ENCODE measurements at places on chromosomes 2 and 18.

DNA sequence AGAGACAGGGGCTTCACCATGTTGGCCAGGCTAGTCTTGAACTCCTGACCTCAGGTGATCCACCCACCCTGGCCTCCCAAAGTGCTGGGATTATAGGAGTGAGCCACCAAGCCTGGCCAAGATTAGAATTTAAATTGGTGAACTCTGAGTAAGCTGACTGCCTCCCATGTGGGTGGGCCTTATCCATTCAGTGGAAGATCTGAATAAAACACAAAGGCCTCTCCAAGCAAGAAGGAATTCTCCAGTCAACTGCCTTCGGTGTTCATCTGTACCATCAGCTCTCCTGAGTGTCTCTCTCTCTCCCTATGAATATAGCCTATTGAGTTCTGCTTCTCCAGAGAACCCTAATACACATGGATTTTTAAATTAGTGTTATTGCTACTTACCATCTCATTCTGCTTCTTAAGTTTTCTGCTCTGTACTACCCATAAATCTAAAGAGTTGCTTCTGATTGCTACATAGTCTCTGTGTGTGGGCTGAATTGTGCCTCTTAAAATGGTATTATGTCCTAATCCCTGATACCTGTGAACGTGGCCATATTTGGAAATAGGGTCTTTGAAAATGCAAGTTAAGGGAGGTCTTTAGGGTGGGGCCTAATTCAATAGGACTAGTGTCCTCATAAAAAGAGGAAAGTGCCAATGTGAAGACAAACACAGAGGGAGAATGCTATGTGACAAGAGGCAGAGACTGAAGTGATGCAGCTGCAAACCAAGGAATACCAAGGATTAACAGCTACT lies 36.3 kb downstream of the FBXO11 start:
- no peak for DNase-seq

DNA sequence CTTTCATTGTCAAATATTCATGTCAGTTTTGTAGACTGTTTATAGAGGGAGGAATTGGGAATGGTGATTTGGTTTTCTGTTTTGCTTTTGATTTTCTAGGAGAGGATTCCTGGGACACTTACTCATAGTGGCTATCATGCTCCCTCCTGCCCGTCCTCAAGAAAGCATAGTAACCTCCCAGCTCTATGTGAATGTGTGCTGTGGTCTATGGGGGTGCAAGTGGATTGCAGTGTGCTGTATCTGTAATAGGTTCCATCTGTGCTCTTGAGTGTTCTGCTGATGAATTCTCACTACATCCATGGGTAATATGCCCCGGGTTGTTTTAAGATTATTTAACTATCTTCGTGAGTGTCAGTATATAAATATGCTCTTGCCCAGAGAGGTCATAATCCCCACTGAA lies 811.3 kb downstream of the CNTNAP5 start:
- DNase-seq, result no peak

DNA sequence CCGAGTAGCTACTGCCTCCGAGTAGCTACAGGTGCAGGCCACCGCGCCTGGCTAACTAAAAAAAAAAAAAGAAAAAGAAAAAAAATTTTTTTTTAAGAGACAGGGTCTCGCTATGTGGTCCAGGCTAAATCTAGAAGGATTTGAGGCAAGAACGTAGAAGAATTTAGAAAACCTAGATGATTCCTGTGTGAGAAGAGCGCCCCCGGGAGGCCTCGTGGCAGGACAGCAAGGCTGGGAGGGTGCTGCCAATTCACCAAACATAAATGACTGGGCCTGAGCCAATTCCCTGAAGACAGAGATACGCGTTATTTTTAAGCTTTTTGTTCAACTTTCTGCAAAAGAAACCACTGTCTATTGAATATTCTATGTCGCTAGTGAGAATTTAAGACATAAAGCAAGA lies 90.1 kb upstream of the TGFA start:
- DNase-seq, result peak; percentile 38

GRCh38 chr2:1450915-1451314 lies 37.7 kb downstream of the TPO start:
- DNase-seq, result no peak

DNA sequence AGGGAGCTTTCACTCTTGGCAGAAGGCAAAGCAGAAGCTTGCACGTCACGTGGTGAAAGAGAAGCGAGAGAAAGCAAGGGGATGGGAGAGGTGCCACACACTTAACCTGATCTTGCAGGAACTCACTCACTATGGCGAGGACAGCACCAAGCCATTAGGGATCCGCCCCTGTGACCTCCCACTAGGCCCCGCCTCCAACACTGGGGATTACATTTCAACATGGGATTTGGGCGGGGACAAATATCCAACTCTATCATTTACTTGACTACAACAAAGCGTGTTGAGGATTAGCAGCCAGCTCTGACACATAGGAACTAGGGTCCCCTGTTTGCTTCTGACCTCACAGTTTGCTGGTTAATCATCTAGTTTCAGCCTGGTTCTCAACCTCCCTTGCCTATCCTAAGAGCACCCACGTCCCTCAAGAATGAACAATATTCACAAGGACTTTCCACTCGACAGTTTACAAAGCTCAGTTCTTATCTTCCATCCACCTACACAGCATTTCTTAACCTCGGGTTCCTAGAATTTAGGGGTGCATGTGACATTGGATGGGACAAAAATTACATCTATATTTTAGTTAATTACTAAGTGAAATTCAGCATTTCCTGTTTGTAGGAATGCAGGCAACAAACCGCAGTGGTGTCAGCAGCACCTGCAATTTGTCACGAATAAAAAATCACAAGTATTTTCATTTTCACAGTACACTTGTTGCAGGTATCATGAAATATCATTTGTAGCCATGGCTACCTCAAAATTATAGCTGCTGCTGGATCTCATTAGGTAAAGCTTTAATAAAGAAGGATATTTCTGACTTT lies 36.0 kb downstream of the LBH start:
- peak; percentile 65 for DNase-seq

DNA sequence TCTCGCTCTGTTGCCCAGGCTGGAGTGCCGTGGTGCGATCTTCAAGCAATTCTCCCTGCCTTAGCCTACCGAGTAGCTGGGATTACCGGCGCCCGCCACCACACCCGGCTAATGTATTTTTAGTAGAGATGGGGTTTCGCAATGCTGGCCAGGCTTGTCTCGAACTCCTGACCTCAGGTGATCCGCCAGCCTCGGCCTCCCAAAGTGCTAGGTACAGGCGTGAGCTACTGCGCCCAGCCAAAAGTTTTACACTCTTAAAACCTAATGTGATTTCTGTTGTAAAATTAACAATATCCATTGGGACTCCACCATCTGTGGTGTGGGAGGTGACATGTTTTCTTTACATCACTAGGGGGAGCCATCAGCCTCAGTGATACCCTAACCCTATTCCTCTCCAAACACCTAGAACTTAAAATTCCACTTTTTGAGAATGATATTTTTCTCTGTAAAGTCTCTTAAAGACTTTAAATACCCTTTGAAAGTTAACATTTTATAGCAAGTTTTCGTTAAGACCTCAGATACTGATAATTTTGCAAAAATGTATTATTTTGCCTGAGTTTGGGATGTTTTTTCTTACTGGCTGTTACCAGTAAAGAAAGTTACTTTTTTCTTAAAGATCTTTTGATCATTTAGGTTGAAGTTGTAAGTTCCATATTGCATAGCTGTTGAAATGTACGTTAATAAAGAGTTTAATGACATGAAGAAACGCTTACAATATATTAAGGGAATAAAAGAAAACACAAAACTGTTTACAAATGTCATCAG lies 11.6 kb upstream of the EIF2AK2 start:
- DNase-seq, result peak; percentile 12

- no peak for DNase-seq
These were observed 149.7 kb downstream of the TFCP2L1 start for GRCh38 chr2:121135168-121135853.

DNA sequence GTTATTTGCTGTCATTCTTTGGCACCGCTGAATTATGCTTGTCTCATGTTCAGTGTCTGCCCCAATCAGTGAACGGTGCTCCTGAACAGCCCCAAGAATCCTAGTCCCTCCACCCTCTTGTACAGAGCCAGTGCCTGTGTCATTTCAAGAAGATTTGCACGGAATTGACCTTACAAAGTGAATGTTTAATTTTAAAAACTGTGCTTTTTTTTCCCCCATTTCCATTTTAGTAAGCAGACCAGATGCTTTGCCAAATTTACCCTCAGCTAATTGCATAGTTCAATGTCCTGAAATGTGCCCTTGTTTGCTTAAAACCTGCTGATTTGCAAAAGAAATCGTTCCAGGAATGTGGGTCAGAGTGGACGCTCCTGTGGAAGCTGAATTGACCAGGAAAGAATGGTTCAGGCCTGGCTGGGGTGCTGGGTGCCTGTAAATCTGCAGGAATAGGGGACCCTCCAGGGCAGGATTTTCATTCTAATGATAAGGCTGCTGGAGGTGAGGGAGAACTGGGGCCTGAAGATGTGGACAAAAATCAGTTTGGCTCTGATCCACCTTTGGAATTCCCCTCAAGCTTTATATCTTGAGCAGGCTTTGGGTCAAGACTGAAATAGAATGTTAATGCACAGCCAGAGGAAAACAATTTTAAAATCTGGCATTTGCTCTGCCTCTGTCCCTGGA lies 20.1 kb downstream of the TMEM17 start:
- DNase-seq, result no peak

GRCh38 chr2:105935063-105935462 lies 190.4 kb downstream of the NCK2 start:
- DNase-seq, result no peak

DNA sequence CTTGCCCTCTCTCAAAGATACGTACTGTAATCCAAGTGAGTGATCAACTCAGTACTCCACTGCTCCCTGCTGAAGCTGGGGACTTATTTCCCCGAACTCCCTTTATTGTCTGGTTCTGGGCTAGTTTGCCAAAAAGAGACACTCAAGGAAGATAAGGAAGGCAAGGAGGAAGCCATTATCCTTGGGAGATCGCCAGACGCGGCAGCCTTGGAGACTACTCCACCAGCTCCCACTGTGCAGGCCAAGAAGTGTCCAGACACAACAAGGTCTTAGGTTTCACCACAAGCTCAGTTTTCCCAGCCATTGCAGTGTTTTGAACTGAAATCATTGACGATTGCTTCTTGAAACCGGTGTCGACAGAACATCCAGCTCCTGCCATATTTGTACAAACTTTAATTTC lies 439.6 kb upstream of the UBE2E3 start:
- DNase-seq, result no peak

DNA sequence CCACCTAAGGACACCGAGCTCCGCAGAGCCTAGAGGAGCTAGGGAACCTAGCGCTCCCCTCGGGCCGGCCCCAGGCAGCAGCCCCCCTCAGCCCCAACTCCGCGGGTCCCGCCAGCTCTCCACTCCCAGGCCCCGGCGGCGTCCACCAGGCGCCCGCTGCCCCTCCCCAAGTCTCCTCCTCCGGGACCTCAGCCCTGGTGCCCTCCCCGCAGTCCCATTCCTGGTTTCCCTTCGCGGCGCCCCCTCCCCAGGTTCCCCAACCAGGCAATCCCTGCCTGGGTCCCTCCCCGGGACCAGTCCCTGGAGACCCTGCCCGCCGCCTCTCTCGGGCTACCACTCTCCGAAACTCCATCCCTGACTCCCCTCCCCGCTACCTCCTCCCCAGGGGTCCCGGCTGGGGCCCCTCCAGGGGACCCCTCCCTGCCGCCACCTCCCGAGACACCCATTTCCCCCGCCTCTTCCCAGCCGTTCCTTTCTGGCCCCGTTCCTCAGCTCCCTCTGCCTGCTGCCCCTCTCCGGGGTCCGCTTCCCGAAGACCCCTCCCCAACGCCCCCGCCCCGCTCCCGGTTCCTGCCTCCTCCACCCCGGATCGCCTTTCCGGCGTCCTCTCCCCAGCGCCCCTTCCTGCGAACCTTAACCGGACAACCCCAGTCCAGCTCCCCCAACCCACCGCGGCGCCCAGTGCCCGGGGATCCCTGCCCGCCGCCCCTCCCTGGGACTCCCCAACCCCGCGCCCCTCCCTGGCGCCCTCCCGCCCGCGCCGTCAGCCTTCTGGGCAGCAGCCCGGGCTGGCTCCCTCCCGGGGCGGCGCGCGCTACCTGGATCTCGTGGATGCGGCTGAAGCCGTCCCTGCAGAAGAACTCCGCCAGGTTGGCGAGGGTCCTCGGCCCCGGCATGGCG lies 678 bp downstream of the CYP27C1 start:
- DNase-seq, result no peak

- no peak for DNase-seq
These were observed 222.0 kb downstream of the LOXHD1 start for GRCh38 chr18:46435031-46435430.

- no peak for DNase-seq
These were observed 2.9 kb downstream of the NEDD4L start for GRCh38 chr18:58046794-58047555.

- DNase-seq, result no peak
These were observed 169.6 kb downstream of the FMNL2 start for GRCh38 chr2:152504618-152505017.

DNA sequence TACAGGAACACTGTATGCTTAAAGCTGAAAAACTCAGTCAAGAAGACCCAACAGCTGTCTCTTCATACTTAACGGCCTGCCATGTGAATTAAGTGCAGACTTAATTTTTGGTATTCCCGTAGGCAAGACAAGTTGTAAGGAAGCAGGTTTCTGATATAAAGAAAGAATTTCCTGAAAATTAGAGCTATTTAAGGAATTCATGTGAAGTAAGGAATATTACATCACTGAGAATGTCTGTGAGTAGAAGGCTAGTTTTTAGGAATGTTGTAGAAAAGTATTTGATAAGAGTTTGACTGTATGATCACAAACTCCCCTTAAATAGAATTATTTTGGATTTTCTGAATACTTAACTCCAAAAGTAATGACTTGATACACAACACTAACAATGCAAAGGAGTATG lies 51.0 kb downstream of the WDR33 start:
- no peak for DNase-seq

DNA sequence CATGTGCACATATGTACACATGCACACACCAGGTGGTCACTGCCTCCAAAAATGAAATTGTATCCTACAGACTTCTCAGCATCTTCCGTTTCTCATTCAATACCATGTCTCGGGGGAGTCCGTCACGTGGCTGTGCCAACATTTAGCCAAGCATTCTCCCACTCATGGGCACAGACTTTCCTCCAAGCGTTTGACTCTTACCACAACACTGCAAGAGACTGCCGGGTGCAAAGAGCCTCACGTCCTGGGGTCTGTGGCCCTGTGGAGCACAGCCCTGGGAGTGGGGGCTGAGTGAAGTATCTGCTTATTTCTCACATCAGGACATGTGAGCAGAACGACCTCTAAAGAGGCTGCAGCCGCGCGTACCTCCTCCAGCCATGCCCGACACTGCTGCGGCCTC lies 28.0 kb downstream of the HDAC4 start:
- no peak for DNase-seq

DNA sequence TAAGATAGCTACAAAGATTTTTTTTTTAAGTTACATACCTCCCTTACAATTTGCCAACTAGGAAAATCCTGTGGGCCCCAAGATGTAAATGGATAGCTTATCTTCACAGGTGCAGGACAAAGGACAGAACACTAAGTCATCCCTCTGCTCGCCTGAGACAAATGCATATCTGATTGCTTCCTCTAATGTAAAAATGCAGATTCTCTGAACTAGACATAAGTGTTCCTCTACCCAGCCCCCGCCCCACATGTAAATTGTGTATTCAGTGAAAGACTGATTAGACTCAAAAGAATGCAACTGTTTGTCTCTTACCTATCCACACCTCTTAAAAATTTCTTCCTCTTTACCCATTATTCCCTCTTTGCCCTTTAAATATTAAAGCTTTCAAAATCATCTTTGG lies 96.5 kb downstream of the CYP26B1 start:
- DNase-seq, result no peak

GRCh38 chr2:177625744-177626650 lies 233.4 kb downstream of the AGPS start:
- DNase-seq, result no peak

Data from stimulated activated CD4-positive, alpha-beta T cell treated with anti-CD3 and anti-CD28 coated beads, Interleukin-2, amount 100 ng/mL, for 24 hours (primary cell).